PC-3 (cell line): ENCODE measurements at places on chromosomes 4 and X. TPM values are rescaled to one million over a fixed set of nuclear protein-coding genes. Genes with fewer than 3 reads are reported as not detected.

DNA sequence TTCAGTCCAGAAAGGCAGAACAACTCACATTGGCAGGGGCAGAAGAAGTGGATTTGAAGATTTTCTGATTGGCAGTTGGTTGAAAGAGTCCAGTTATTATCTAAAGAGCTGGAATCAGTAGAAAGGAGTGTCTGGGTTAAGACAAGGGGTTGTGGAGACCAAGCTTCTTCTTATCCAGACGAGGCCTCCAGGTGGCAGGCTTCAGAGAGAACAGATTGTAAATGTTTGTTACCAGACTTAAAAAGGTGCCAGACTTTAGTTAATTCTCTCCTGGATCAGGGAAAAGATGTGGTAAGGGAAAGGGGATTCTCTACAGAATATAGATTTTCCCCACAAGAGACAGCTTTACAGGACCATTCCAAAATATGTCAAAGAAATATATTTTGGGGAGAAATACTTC, 36.7 kb upstream of the TLR3 start:
- H3K4me3 ChIP-seq = no peak overlapping the region
- H3K4me1 ChIP-seq = no peaks in the 10 kb centered on the region
- no peaks in the 10 kb centered on the region for H3K27me3 ChIP-seq
- DNase-seq = peak; percentile 12
- H3K27ac ChIP-seq = no peak overlapping the region

- H3K4me3 ChIP-seq = no peak overlapping the region
- peaks cover 13% of the 10 kb centered on the region for H3K4me1 ChIP-seq
- no peak for DNase-seq
- no peaks in the 10 kb centered on the region for H3K36me3 ChIP-seq
- H3K27ac ChIP-seq = no peak overlapping the region
These were observed 17.2 kb upstream of the MND1 start for GRCh38 chr4:153327247-153327646.

DNA sequence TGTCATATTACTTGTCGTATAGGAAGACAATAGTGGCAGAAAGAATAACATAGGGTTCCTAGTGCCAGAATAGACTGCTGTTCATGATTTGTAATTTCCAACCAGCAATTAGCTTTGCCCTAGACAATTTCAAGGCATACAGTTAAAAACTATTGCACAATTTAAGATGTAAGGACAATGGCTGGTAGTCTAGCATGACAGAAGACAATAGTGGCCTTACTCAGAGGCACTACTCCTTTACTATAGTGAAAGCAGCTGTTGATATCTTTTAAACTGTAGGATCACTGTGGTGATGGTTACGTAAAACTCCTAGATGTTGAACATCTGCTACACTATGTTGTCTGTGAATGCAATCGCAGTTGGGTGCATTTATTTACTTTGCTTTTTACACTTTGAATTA, 234.5 kb downstream of the RBMX2 start:
- H3K36me3 ChIP-seq = no peaks in the 10 kb centered on the region
- no peaks in the 10 kb centered on the region for H3K27me3 ChIP-seq
- no peak for DNase-seq

DNA sequence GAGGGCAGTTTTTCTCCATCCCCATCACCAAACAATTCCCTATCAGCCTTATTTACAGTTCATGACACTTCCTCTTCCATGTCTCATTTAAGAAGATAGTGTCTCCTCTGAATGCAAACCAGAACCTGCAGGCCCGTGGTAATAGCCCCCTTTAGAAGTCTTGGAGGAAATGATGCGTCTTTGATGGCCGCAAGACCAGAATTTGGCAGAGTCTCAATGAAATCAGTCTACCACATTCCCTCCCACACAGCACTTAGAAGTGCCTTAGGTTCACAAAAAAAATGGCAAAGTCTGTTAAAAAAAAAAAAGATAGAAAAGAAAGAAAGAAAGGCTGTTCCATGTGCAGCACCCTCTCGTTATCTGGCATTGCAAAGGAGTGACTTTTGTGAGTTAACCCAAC, 2.1 kb upstream of the KDR start:
- H3K27me3 ChIP-seq = 0 out of 2 replicates have a peak, but pooled peaks cover 4% of the 10 kb centered on the region
- H3K27ac ChIP-seq = no peak overlapping the region
- no peak overlapping the region for H3K4me3 ChIP-seq
- DNase-seq = no peak
- 0 out of 2 replicates have a peak, but pooled peaks cover 8% of the 10 kb centered on the region for H3K4me1 ChIP-seq

- peak overlapping the region; percentile 55 for H3K4me3 ChIP-seq
- peaks cover 55% of the 10 kb centered on the region for H3K4me1 ChIP-seq
- DNase-seq = peak; percentile 88
- no peaks in the 10 kb centered on the region for H3K27me3 ChIP-seq
- H3K27ac ChIP-seq = peak overlapping the region; percentile 84
These were observed 97.0 kb upstream of the PTPN13 start for GRCh38 chr4:86497131-86497530.

GRCh38 chrX:35357656-35358055, 415.1 kb downstream of the FAM47B start:
- no peak overlapping the region for H3K27ac ChIP-seq
- no peak overlapping the region for H3K4me3 ChIP-seq
- DNase-seq = no peak
- H3K27me3 ChIP-seq = no peaks in the 10 kb centered on the region

DNA sequence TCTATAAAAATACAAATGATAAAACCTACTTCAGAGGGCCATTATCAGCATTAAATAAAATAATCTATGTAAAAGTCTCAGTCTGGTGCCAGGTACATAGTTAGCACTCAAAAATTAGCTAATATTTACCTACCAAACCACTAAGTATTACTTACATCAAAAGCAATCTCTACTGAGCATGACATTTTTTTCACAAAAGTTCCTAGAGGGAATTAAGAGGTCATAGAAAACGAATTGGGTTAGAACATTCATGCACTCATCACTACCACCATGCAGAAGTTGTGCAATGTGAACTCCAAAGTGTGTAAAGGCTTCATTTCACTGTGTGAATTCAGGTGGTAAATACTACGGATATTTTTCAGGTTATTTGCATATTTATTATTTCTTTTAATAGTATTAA, 209.5 kb upstream of the FGF13 start:
- no peaks in the 10 kb centered on the region for H3K36me3 ChIP-seq
- DNase-seq = peak; percentile 60
- H3K4me3 ChIP-seq = no peak overlapping the region
- H3K4me1 ChIP-seq = peaks cover 57% of the 10 kb centered on the region
- no peak overlapping the region for H3K27ac ChIP-seq

DNA sequence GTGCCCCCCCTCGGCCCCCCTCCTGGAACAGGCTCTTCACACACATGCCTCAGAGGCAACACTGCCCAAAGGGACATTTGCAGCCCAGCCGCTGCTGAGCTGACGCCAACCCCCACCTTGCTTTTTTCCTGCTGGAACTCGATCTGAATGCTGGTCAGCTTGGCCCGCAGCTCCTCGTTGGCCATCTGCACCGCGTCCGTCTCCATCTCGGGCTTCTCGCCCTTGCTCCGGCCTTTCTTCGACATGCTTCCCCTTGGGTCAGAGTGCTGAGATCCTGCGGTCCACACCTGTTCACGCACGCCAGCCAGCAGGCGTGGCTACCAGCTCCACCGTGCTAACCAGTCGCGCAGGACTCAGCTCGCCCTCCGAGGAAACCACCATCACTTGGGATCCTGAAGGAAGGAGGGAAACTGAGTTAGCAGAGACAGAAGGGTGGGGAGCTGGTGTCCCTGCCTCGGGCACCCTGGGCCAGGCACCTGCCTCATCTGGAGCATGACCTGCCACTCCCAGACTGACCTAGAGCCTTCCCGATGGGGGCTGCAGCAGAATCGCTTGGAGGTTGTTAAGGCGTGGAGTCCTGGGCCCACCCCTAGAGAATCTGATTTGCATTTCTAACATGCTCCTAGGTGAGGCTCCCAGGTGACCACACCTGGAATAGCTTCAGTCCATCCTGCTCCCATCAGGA, 87.6 kb downstream of the JAKMIP1 start:
- no peaks in the 10 kb centered on the region; the same call in 1 of the 2 replicates for H3K27me3 ChIP-seq
- H3K36me3 ChIP-seq = no peaks in the 10 kb centered on the region
- no peaks in the 10 kb centered on the region for H3K4me1 ChIP-seq

DNA sequence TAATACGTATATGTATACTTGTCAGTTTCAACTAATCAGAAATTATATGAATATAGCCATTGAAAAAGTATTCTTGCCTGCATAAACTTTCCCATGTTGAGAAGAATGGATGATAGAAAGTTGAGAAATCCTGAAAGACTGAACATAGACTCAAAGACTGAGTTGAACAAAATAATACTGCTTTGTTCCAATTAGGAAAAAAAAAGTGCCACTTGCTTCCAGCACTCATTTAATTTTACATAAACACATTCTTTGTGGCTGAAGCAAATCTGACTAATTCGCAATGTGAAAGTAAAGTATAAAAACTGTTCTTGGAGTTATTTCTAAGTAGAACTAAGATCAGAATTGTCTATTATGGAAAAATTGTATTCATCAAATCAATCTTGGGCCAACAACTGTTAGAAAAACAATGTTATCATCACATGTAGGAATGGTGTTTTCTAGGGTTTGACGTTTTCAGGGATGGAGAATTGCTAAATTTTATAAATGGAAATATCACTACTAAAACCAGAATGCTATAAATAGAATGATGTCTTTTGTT, 2334.6 kb downstream of the PCDH7 start:
- H3K36me3 ChIP-seq = no peaks in the 10 kb centered on the region
- no peaks in the 10 kb centered on the region for H3K4me1 ChIP-seq
- no peak overlapping the region for H3K27ac ChIP-seq
- H3K27me3 ChIP-seq = no peaks in the 10 kb centered on the region
- no peak overlapping the region for H3K4me3 ChIP-seq

GRCh38 chr4:119008761-119009160, 120.1 kb downstream of the SYNPO2 start:
- H3K36me3 ChIP-seq = no peaks in the 10 kb centered on the region
- H3K27ac ChIP-seq = no peak overlapping the region
- no peak for DNase-seq
- H3K27me3 ChIP-seq = no peaks in the 10 kb centered on the region

GRCh38 chrX:3257471-3257870, 89.0 kb downstream of the MXRA5 start:
- no peaks in the 10 kb centered on the region for H3K36me3 ChIP-seq
- H3K27ac ChIP-seq = no peak overlapping the region
- H3K4me1 ChIP-seq = peaks cover under 1% of the 10 kb centered on the region; the same call in 1 of the 2 replicates
- H3K4me3 ChIP-seq = no peak overlapping the region

DNA sequence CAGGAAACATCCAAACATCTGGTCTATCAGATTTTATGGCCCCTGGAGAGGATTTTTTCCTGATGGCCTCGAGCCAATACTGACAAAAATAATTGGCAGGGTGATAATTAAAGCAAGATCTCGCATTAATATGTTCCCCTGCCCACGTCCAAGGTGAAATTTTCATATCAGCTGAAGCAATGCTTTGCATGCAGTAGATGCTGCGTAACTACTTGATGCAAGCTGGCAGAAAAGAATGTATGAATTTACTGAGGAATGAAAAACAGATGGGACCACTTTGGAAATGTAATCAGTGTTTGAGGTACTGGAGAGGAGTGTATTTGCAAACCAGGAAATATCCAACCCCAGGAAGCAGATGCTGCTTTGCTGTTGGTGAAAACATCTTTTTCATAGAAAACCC, 36.8 kb upstream of the REST start:
- no peak overlapping the region for H3K4me3 ChIP-seq
- no peaks in the 10 kb centered on the region for H3K36me3 ChIP-seq
- no peaks in the 10 kb centered on the region for H3K4me1 ChIP-seq
- H3K27ac ChIP-seq = no peak overlapping the region
- DNase-seq = no peak
- no peaks in the 10 kb centered on the region for H3K27me3 ChIP-seq

GRCh38 chrX:72086995-72087394, 44.7 kb downstream of the RTL5 start:
- no peaks in the 10 kb centered on the region for H3K27me3 ChIP-seq
- no peak for DNase-seq
- H3K4me3 ChIP-seq = no peak overlapping the region
- H3K36me3 ChIP-seq = no peaks in the 10 kb centered on the region
- no peak overlapping the region for H3K27ac ChIP-seq

DNA sequence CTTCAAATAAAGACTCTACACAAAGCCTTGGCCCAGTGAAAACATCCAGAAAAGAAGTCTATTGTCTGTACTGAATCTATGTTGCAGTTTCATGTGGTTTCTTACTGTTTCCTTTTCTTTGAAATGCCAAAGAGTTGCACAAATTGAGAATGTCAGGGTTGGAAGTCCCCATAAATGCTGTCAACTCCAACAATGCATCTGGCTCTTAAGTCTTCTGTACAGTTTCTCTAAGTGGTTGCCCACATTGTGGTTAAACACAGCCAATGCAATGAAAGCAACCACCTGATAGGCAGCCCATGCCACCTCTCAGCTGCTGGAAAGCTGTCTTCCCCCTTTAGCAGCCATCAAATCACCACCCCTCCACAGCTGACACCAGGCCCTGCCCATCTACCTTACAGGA, 67.2 kb upstream of the C1GALT1C1 start:
- H3K4me1 ChIP-seq = no peaks in the 10 kb centered on the region
- no peaks in the 10 kb centered on the region for H3K27me3 ChIP-seq
- DNase-seq = no peak
- H3K36me3 ChIP-seq = no peaks in the 10 kb centered on the region

GRCh38 chr4:151117371-151117962, 18.0 kb downstream of the RPS3A start:
- no peaks in the 10 kb centered on the region for H3K27me3 ChIP-seq
- DNase-seq = peak; percentile 72
- no peak overlapping the region for H3K4me3 ChIP-seq
- H3K36me3 ChIP-seq = peaks cover 13% of the 10 kb centered on the region; the same call in 1 of the 2 replicates

DNA sequence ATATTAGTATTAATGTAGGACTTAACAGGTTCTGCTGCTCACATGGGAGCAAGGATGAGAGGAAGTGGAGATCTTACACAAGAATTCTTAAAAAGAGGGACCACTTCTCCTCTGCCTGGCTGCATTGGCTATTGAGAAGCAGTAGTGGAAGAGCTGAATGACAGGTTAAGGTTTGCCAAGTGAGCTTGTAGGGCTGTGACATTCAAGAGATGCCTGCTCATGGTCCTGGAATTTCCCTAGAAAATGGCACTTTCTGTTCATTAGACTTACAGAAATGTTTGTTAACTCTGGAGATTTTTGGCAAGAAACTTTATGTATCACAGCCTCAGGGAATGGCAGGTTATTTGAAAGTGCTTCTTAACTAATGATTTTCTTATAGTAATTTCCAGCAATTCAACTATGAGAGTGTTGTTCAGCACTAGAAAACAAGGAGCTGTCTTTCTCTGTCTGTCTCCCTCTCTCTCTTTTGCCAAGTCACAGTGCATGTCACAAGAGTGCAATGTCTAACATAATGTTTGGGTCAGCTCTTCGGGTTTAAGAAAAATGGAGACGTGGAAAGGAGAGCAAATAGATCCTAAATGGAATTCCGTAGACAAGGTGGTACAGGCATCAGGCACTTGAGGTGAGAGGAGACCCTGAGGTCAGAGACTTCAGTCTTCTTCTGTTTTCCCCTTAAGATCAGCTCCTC, 8.3 kb upstream of the NAP1L5 start:
- H3K36me3 ChIP-seq = no peaks in the 10 kb centered on the region
- H3K27me3 ChIP-seq = no peaks in the 10 kb centered on the region
- DNase-seq = peak; percentile 36
- H3K27ac ChIP-seq = no peak overlapping the region

ANOS1 gene
- 1.8 and 3.5 TPM in 2 replicates for total RNA-seq

NEUROG2 gene
- total RNA-seq = not detected in 2 replicates

G6PD gene
- 121 and 147 TPM in 2 replicates for total RNA-seq

TEX13C gene
- total RNA-seq = not detected in 2 replicates

TMPRSS11F gene
- not detected in 2 replicates for total RNA-seq

DRD5 gene
- not detected in 2 replicates for total RNA-seq

LONRF3 gene
- total RNA-seq = 14.5 and 15.6 TPM in 2 replicates

NDP gene
- total RNA-seq = 1.6 and 4.4 TPM in 2 replicates

GLOD5 gene
- total RNA-seq = not detected in 2 replicates

PNMA3 gene
- total RNA-seq = not detected in 2 replicates

RBM47 gene
- 34.7 and 47.6 TPM in 2 replicates for total RNA-seq

ITGB1BP2 gene
- 0.75 and 1.7 TPM in 2 replicates for total RNA-seq
